ENCODE measurements at places on chromosomes 1 and 21.

DNA sequence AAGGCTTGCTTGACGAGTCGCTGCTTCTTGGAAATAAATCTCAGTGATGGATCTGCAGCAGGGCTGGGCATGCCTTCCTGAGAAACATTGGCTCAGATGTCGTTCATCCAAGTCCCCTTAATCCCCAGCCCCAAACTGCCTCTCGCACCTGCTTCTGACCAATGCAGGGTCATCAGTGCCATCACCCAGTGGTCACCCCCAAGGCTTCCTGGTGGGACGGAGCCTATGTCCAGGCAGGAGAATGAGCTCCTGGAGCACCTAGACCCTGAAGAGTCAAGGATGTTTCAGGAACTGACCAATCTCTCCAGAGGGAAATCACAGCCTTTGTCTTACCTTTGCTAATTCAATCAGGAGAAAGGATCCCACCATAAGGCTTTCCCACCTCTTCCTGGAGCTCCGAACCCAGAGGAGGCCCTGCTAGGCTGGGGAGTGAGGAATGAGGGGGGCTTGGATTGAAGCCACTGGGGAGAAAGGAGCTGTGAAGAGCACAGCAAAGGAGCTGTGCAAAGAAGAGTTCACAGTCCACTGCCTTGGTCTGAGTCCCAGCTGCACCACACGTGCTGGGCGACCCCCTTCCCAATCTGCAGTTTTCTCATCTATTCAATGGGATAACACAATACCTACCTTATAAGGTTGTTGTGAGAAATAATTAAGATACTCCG, 416.1 kb downstream of the NPHP4 start:
- no peak for DNase-seq

- no peak for DNase-seq
Observed at GRCh38 chr1:182823220-182823619, 15.9 kb upstream of the DHX9 start.

DNA sequence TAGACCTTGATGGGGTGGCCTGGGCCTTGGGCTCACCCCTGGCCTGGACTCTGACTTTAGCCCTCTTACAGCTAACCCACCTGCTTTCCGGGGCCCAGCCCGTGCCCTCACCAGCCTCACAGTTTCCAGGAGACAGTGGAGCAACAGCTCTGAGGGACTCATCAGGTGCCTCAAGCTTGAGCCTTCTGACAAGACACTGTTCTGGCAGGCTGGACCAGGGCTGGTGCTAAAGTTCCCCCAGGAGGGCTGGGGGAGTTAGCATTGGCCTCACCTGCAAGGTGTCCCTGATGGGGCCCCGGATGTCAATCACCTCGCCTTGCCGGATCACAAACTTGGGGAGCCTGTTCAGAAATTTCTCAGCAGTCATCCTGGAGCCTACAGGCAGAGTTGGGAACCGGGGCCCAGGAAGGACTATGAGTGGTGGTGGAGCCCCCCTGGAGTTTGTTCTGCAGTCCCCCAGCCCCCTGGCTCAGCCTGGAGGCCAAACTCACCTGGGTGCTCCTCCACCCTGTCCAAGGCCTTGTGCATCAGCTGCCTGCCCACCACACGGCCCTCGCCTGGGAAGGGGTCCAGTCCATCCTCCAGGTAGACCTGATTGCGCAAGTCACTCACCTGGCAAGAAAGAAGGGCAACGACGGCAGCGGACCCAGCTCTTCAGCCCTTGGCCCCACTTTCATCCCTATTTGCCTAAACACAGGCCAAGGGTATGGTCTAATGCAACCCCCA, 4.1 kb downstream of the SH3BGRL3 start:
- no peak for DNase-seq

DNA sequence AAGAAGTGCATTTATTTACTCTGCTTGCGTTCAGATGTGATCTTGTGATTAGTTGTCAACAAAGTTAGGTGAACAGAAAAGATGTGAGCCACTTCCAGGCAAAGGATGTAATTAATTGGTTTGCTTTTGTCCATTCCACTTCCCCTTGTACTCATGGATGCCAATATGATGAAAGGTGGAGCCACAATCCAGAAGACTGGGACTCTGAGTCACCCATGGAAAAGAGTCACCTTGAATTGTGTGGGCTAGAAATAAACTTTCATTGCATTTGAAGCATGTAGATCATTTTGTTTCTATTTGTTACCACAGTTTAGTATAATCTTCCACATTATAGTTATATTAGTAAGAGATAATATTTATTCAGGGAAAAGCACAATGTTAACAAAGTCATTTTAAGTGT, 684.2 kb downstream of the LTN1 start:
- DNase-seq: no peak

- no peak for DNase-seq
Observed at GRCh38 chr1:180268556-180269075, 38.6 kb downstream of the LHX4 start.

DNA sequence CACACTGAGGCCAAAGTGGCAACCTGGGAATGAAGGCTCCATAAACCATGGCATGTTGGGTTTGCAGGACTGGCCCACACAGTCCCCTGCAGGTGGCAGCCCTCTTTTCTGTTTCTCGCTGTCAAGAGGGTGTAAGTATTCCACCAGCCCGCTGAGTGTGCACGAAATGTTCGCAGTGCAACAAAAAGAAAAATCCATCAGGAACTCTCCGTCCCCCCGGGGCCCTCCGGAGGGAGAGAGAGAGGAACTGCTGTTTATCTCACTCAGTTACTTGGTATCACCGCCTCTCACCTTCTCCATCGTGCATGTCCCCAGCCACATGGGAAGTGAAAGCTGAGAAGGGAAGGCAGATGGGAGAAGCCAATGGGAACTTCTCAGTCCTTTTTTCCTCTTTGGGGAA, 38.3 kb downstream of the NCF2 start:
- DNase-seq: no peak

GRCh38 chr1:5907966-5908365, 84.3 kb downstream of the NPHP4 start:
- no peak for DNase-seq

- no peak for DNase-seq
Observed at GRCh38 chr1:202994756-202995155, 12.4 kb upstream of the TMEM183A start.

DNA sequence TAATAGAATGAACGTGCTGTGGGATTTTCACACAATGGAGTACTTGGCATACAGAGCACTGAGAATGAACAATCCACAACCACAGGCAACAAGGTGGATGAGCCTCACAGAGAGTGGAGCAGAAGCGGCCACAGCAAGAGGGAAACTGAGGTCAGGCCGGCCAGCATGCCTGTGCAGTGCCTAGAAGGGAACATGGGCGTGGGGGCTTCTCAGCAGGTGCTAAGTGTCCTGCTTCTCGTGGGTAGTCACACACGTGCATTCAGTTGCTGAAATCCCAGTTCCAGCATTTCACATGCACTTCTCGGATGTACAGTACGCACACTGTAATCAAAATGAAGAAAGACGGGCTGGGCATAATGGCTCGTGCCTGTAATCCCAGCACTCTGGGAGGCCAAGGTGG, 33.1 kb downstream of the WDR4 start:
- DNase-seq: no peak

DNA sequence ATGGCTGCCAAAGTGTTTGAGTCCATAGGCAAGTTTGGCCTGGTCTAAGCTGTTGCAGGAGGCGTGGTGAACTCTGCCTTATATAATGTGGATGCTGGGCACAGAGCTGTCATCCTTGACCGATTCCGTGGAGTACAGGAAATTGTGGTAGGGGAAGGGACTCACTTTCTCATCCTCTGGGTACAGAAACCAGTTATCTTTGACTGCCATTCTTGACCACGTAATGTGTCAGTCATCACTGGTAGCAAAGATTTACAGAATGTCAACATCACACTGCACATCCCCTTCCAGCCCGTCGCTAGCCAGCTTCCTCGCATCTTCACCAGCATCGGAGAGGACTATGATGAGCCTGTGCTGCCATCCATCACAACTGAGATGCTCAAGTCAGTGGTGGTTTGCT, 215.8 kb upstream of the JUN start:
- DNase-seq: no peak

GRCh38 chr1:161045736-161046604, at the start of gene USF1:
Gene USF1, minus strand, starts transcription at chr1:161045977. Its CDS starts 2,702 bp downstream, at chr1:161043275.
- DNase-seq: peak; percentile 91

DNA sequence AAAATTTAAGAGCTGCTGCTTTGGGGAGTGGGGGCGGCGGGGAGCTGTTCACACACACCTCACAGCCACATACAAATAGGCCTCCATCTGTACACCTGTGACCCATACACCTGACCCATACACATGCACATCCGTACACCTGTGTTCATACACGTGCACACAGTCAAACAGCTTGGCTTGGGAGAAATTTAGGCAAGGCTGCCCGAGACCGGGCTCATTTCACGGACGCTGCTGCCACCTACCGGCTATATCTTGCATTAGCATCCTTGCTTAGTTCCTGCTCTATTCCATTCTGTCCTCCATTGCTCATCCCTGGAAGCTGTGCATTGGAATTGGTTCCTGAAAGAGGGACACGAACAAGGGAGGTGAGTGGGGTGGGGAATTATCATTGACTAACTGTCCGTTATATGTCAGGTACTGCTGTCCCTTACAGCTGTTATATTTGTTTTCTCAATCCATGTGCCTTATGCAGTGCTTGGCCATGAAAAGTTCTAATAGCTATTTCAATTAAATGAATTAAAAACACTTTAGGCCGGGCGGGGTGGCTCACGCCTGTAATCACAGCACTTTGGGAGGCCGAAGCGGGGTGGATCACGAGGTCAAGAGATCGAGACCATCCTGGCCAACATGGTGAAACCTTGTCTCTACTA, 37.1 kb upstream of the EPB41 start:
- DNase-seq: peak; percentile 63

- DNase-seq: no peak
Observed at GRCh38 chr1:192100686-192101468, 57.4 kb upstream of the RGS18 start.

GRCh38 chr1:100452641-100453040, 85.3 kb upstream of the GPR88 start:
- no peak for DNase-seq

DNA sequence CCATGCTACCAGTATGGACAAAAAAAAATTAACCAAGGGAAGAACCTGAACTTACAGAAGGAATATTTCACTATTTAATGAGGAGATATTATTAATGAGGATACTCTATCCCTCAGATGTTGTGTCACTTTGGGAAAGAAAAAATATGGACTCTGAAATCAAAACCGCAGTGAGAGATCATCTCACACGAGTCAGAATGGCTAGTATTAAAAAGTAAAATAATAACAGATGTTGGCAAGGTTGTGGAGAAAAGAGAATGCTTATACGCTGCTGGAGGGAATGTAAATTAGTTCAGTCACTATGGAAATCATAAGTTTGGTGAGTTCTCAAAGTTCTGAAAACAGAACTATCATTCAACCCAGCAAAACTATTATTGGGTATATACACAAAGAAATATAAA, 30.9 kb downstream of the TNFSF4 start:
- no peak for DNase-seq

DNA sequence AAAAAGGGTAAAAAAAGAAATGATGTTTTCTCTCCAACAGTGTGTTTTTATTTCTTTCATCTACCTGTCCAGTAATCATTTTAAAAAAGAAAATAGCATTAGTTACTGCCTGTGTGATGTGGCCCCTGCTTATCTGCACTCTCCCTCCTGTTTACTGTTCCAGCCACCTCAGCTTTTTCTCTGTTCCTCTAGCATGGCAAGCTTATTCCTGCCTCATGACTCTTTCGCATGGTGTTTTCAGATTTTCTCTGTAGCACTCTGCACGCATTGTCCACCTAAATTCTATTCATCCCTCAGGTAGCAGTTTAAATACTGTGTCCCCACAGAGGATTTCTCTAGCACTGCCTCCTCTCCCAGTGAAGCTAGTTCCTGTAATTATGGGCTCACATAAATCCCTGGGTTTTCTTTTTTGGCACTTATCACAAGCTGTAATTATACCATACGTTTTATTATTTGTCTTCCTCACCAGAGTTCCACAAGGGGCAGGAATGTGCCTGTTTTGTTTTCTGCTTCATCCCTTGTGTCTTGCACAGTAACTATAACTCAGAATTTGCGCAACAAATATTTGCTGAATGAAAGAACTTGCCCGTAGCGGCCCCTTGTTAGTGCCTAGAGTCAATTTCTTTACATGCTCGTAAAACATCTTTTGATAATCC, 51.4 kb upstream of the LRIG2 start:
- no peak for DNase-seq

DNA sequence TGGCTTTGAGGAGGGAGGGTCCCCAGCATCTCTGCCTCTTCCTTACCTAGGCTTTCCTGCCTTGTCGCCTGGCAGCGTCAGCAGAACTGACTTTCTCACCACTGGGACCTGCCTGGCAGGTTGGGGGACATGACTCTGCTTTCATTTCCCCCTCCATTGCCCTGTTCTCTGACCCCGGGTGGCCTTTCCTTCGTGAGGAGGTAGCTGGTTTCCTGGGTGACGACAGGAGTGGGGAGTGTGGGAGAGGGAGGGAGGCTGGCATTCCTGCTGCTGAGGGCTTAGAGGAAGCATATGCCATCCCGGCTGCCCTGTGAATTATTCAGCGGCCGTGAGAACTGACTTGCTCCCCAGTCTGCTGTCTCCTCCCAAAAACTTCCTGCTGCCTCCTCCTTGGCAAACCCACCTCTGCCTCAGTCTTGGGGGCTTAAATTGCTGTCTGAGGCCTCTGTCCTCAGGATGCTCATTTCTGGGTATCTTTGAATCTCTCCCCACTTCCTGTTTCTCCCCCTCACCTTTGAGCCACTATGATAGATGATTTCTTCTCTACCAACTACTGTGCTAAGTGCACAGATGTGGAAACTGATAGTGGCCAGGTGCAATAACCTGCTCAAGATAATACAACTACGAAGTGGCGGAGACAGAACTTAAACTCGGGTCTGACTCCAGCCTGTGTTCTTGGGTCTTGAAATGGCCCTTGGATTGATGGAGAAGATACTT, 182.0 kb upstream of the CSF3R start:
- DNase-seq: no peak

GRCh38 chr1:237199026-237199425, 157.0 kb downstream of the RYR2 start:
- no peak for DNase-seq

- DNase-seq: no peak
Observed at GRCh38 chr1:224519874-224520273, 85.3 kb upstream of the WDR26 start.

- no peak for DNase-seq
Observed at GRCh38 chr1:905811-906599, 17.7 kb upstream of the SAMD11 start.

GRCh38 chr1:73356485-73356884, 841.5 kb downstream of the LRRIQ3 start:
- no peak for DNase-seq

DNA sequence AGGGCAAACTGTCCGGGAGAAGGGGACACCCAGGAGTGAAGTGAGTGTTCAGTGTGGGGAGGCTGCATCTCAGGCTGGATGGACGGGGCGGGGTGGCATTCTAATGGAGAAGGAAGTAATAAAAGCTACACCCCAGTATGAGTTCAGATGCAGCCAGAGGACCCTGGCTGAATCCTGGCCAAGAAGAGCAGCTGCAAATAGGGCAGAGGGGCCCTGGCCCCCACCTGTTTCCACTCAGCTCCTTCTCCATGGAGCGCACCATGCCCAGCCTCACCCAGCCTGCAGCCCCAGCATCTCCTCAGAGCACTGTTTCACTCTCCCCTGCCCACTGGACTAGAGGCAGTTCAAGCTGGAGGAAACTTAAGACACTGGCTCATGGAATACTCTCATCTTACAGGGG, 46.4 kb downstream of the KCND3 start:
- DNase-seq: no peak

Data from activated B cell treated with CpG ODN at 0.5 μM for 24 hours (primary cell).